Nephron progenitor cell (in vitro differentiated cells): ENCODE measurements at places on chromosomes 16 and 17.

DNA sequence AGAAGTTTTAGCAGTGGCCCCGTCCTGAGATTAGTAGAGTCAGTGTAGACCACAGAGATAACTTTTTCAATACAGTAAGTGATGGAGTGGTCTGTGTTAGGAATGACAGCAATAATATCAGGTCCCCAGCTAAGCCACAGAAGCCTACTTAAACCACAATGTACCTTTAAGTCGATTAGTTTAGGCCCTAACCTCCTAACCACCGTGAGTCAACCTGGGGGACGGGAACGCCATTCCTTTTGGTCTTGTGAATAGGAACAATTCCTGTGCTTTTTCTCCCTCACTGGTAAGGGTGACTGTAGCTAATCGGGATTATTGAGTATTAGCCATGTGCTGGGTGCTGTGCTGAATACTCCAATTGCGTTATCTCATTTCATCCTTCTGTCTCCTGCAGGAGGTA is 14.0 kb downstream of the YPEL2 start:
- no peak overlapping the region for H3K4me3 ChIP-seq
- H3K4me1 ChIP-seq = peaks cover 69% of the 10 kb centered on the region
- no peak for DNase-seq
- peaks cover 8% of the 10 kb centered on the region for H3K36me3 ChIP-seq
- H3K27me3 ChIP-seq = peaks cover 19% of the 10 kb centered on the region

- H3K4me3 ChIP-seq = peak overlapping the region; percentile 57
- peaks cover 52% of the 10 kb centered on the region for H3K4me1 ChIP-seq
- H3K27me3 ChIP-seq = no peaks in the 10 kb centered on the region
These were observed 89.3 kb downstream of the SMG6 start for GRCh38 chr17:2214047-2214928.

DNA sequence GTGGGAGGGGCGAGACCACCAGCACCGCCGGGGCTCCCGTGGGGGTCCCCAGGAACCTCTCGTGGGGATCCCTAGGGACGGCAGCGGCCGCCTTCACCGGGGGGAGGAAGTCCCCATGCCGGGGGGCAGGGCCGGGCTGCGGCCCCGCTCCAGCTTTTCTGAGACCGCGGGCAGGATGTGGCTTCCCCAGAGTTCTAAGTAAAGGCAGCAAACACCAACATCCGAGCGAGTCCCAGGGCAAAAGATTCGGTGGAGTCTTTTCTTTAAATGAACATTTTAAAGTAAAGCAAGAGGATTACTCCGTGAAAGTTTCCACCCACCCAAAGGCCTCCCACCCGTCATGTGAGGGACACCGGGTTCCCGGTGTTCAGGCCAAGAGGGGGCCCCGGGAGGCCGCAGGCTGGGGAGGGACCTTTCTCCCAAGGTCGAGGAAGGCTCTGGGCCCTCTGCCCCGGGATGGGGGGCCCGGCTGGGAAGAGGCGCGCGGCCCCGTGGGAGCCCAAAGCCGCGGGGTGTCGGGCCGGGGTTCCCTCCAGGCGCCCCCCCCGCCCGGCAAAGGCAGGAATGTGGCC is 137.2 kb upstream of the RPH3AL start:
- H3K4me1 ChIP-seq = peaks cover 23% of the 10 kb centered on the region
- H3K27me3 ChIP-seq = peaks cover 48% of the 10 kb centered on the region
- H3K27ac ChIP-seq = no peak overlapping the region
- no peaks in the 10 kb centered on the region for H3K36me3 ChIP-seq

- no peak for DNase-seq
- no peaks in the 10 kb centered on the region for H3K36me3 ChIP-seq
- H3K27me3 ChIP-seq = peaks cover 9% of the 10 kb centered on the region
- no peak overlapping the region for H3K4me3 ChIP-seq
These were observed 23.5 kb downstream of the LRRC75A start for GRCh38 chr17:16468428-16468992.

DNA sequence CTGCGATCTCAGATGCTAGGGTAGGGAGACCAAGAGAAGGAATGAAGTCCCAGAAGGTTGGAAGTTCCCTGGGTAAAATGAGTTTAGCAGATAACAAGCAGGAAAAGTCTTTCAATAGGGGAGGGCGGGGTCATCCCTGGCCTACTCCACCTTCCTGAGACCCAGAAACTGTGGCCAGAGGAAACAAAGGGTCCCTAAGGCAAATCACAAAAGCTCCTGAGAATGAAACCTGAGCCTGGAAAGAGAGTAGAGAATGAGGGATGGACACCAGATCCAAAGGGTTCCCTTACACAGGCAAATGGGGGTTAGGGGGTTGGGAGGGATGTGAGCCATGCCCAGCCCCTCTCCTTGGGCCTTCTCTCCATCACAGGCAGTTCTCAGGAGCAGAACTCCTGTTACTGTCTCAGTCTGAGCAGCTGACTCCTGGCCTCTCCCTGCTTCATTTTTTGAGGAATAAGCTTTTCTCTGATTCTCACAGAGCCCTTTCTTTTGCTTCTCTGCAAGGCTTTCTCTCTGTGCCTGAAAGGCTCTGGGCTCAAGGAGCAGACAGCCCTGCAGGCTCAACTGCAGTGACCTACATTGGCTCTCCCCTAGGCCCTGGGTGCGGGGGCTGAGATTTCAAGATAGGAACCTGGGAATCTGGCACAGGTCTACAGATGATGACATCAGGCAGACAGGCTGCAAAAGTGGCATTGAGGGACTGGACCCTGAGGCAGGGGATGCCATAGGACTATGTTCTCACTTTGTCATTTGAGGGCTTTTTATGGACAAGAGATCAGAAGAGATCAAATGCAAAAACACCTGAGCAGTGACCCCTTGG is 9.8 kb upstream of the NR1D1 start:
- no peaks in the 10 kb centered on the region for H3K36me3 ChIP-seq
- no peak for DNase-seq
- H3K27ac ChIP-seq = peak overlapping the region; percentile 99
- H3K4me1 ChIP-seq = peaks cover 93% of the 10 kb centered on the region
- peak overlapping the region; percentile 34 for H3K4me3 ChIP-seq

- H3K4me1 ChIP-seq = peaks cover 7% of the 10 kb centered on the region
- no peak overlapping the region for H3K4me3 ChIP-seq
- no peaks in the 10 kb centered on the region for H3K36me3 ChIP-seq
- H3K27ac ChIP-seq = no peak overlapping the region
- H3K27me3 ChIP-seq = no peaks in the 10 kb centered on the region
These were observed 414.4 kb downstream of the SHISA9 start for GRCh38 chr16:13315642-13316427.

- peak; percentile 29 for DNase-seq
- peaks cover 30% of the 10 kb centered on the region for H3K4me1 ChIP-seq
- no peak overlapping the region for H3K27ac ChIP-seq
- no peak overlapping the region for H3K4me3 ChIP-seq
- peaks cover 8% of the 10 kb centered on the region for H3K27me3 ChIP-seq
These were observed 62.2 kb downstream of the DHRS7C start for GRCh38 chr17:9729034-9729650.

GRCh38 chr16:2927010-2927646 is 15.4 kb downstream of the FLYWCH1 start:
- H3K27ac ChIP-seq = no peak overlapping the region
- DNase-seq = peak; percentile 87
- H3K27me3 ChIP-seq = peaks cover 8% of the 10 kb centered on the region
- no peak overlapping the region for H3K4me3 ChIP-seq
- peaks cover 11% of the 10 kb centered on the region for H3K4me1 ChIP-seq
- peaks cover 8% of the 10 kb centered on the region for H3K36me3 ChIP-seq

- peak within 1 kb of the TSS; percentile 99 for H3K4me3 ChIP-seq
- peak; percentile 92 for DNase-seq
- peaks cover 21% of the 10 kb centered on the region for H3K36me3 ChIP-seq
- peak within 1 kb of the TSS; percentile 98 for H3K27ac ChIP-seq
These were observed at the start of gene MSL1 for GRCh38 chr17:40121181-40122135. TSS of gene MSL1 (plus strand) at chr17:40121971. CDS start at chr17:40122613, 642 bp downstream.

DNA sequence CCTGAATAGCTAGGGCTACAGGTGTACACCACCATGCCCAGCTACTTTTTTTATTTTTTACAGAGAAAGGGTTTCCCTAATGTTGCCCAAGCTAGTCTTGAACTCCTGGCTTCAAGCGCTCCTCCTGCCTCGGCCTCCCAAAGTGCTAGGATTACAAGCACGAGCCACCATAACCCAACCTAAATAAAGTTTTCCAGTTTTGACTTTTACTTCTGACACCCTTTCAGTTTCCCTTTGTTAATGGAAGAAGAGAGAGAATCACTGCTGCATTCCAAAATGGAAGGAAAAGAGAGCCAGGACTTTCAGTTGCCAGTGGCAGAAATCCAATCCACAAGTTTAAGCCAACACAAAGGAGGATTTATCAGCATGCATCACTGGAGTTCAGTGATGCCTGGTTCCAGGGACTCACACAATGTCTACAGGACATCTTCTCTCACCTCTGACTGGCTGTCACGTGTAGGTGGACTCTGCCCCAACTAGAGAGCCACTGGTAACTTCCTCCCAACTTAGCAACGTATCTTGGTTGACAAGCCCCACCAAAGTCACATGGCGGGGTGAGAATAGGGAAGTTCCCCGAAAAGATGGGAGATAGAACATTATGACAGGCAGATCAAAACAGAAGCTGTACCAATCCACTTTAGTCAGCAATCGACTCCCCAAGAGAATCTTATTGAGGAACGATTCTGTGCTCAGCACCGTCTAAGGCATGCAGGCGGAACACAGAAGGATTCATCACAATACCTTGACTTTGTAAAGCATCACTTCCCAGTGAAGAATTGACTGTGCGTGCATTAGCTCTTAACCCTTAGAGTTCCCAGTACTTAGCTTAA is 46.5 kb downstream of the GAS7 start:
- H3K4me3 ChIP-seq = no peak overlapping the region
- peaks cover 16% of the 10 kb centered on the region for H3K27me3 ChIP-seq
- H3K36me3 ChIP-seq = no peaks in the 10 kb centered on the region
- H3K4me1 ChIP-seq = peaks cover 18% of the 10 kb centered on the region
- no peak for DNase-seq

DNA sequence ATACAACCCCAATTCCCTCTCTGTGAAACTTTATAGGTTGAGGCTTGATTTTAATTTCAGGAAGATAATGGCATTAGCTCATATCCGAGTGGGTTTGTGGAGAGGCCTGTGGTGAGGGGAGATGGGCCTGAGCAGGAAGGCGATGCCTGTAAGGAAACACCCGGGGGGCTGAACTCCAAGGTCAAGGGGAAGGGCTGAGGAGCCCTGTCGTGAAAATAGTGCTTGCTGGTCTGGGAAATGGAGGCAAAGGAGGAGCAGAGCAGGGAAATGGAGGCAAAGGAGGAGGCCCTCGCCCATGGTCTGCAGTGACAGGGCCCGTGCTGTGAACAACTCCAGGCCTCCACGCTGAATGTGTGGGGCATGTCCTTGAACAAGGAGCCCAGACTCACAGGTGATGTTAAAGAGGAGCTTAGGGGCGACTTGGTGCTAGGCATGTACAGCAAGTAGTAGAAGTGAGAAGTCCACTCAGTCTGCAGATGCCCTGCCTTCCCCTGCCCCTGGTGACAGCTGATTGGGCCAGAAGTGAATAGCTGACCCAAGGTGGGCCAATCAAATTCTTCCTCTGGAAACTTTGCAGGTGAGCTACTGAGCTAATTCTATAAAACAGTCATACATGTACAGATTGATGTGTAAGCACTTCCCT is 38.1 kb downstream of the MRPS23 start:
- peaks cover 28% of the 10 kb centered on the region for H3K4me1 ChIP-seq
- no peak overlapping the region for H3K4me3 ChIP-seq
- H3K36me3 ChIP-seq = no peaks in the 10 kb centered on the region
- H3K27ac ChIP-seq = no peak overlapping the region

- no peaks in the 10 kb centered on the region for H3K36me3 ChIP-seq
- H3K27ac ChIP-seq = no peak overlapping the region
- H3K27me3 ChIP-seq = peaks cover 44% of the 10 kb centered on the region
- no peak overlapping the region for H3K4me3 ChIP-seq
These were observed 18.2 kb upstream of the RBFOX3 start for GRCh38 chr17:79628861-79629547.

DNA sequence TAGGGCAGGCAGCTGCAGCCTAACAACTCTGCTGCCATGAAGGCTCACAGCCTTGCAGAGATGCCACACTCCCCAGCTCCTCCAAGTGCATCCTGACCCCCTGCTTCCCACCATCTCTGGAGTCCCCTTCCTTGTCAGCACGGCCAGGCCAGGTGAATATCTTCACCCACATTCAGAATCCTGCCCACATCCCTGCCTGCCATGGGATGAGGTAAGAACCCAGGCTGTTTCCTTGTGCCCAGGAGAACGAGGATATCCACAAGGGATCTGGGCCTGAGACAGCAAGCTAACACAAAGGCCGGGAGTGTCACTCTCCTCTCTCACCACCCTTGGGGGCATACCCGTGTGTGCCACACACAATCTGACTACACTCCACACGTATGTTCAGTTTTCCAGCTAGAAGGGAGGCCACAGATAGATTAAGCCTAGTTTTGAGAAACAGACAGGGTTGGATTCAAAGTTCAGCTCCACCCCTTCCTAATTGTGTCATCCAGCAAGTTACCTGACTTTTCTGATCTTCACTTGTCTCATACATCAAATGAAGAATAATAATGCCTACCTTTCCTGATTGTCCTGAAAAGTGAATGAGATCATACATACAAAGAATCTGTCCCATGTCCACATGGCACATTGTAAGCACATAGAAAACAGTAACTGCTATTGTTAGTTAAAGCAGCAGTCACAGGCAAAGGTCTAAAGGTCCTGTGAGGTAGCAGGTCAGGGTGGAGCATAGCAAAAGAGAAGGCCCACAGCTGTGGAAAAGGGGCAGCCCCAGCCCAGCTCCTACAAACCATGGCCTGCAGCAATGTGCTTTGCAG is 17.4 kb upstream of the SUPT4H1 start:
- peaks cover 32% of the 10 kb centered on the region for H3K4me1 ChIP-seq
- peak overlapping the region; percentile 71 for H3K27ac ChIP-seq
- H3K4me3 ChIP-seq = no peak overlapping the region
- no peaks in the 10 kb centered on the region for H3K36me3 ChIP-seq
- H3K27me3 ChIP-seq = peaks cover 4% of the 10 kb centered on the region

- peaks cover 12% of the 10 kb centered on the region for H3K27me3 ChIP-seq
- DNase-seq = peak; percentile 59
- peak overlapping the region; percentile 44 for H3K4me3 ChIP-seq
- peak overlapping the region; percentile 99 for H3K27ac ChIP-seq
These were observed 182.0 kb downstream of the SEC14L1 start for GRCh38 chr17:77322514-77323412.

DNA sequence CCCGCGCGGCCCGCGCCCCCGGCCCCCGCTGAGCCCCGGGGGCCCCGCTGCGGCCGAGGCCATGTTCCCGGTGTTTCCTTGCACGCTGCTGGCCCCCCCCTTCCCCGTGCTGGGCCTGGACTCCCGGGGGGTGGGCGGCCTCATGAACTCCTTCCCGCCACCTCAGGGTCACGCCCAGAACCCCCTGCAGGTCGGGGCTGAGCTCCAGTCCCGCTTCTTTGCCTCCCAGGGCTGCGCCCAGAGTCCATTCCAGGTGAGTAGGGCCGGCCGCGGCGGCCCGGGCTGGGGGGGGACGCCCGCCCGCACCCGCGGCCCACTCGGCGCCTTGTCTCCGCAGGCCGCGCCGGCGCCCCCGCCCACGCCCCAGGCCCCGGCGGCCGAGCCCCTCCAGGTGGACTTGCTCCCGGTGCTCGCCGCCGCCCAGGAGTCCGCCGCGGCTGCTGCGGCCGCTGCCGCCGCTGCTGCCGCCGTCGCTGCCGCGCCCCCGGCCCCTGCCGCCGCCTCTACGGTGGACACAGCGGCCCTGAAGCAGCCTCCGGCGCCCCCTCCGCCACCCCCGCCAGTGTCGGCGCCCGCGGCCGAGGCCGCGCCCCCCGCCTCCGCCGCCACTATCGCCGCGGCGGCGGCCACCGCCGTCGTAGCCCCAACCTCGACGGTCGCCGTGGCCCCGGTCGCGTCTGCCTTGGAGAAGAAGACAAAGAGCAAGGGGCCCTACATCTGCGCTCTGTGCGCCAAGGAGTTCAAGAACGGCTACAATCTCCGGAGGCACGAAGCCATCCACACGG is 504 bp downstream of the MAZ start:
- peaks cover 65% of the 10 kb centered on the region for H3K4me1 ChIP-seq
- H3K27ac ChIP-seq = peak overlapping the region; percentile 42
- H3K36me3 ChIP-seq = peaks cover 14% of the 10 kb centered on the region

GRCh38 chr16:19071811-19072777 is 4.7 kb downstream of the COQ7 start:
- H3K27me3 ChIP-seq = no peaks in the 10 kb centered on the region
- no peak overlapping the region for H3K4me3 ChIP-seq
